ENCODE measurements at places on chromosomes 11 and 22.

GRCh38 chr11:132493801-132494200 is 1038.5 kb downstream of the OPCML start:
- DNase-seq = no peak

GRCh38 chr11:96228473-96228891 is 114.5 kb downstream of the MAML2 start:
- DNase-seq = no peak

DNA sequence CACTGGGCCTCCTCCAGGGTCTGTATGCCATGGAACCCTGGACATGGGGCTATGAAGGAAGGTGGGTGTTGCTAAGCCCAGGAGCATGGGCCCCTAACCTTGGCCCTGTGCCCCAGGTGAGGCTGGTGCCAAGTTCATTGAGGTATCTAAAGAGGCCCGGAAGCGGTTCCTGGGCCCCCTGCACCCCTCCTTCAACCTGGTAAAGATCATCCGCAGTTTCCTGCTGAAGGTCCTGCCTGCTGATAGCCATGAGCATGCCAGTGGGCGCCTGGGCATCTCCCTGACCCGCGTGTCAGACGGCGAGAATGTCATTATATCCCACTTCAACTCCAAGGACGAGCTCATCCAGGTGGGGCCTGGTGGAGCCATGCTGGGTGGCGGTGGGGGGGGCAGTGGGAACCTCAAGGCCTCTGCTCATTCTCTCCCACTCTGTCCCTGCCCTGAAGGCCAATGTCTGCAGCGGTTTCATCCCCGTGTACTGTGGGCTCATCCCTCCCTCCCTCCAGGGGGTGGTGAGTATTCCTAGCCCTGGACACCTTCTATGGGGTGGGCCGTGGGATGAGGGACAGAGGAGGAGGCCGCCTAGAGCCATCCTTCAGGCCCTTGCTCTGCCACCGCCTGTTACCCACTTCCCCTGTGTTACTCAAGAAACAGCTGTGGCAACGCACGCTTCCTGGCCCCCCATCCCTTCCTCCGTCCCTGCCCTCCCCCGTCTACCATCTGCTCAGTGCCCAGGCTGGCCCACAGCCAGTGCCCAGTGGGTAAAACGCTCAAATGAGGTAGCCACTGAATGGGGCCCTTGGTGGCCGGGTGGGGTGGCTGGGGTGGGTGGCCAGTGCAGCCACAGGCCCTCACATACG is 3.0 kb downstream of the PNPLA2 start:
- DNase-seq = peak; percentile 43

GRCh38 chr11:62553080-62553838 is 6.7 kb upstream of the AHNAK start:
- DNase-seq = peak; percentile 92

- DNase-seq = no peak
Observed at GRCh38 chr11:1111545-1112212, 37.0 kb downstream of the MUC2 start.

- no peak for DNase-seq
Observed at GRCh38 chr11:16841984-16842383, 103.5 kb downstream of the C11orf58 start.

DNA sequence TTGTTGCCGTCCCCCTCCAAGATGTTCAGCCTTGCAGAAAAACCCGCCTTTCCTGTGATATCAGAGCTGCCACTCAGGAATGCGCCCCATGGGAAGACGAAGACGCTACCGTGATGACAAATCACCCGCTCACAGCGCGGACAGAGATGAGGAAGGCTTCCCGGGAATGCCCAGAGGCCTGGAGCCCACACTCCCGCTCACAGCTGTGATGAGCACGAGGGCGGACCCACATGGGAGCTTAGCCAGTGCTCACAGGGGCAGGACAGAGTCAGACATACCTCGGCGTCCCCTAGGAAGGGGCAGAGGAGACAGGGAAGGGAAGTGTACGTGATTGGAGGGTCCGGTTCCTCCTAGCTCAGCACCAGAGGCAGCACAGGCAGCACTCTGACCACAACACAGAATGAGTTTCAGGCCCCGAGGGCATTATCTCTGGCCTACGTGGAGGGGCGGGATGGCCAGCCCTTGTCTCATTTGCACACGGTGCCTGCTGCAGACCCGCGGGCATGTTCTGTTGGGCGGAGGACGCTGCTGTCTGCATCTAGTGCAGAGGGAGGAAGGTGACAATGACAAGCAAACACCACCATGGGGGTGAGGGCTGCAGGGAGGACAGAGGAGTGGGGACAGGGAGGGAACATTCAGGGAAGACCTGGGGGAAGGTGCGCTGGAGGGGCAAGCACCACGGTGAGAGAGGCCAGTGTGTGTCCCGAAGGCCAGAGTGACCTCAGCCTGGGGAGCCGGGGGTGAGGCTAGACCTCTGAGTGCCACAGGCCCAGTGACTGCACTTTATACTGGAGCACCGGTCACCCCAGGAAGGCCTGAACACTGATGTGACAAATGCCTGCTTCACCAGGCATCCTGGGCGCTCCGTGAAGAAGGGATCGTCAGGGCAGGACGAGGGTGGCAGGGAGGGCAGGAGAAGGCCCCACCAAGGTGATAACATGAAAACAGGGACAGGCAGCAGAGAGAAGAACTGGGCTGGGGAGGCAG is 79.6 kb downstream of the CELSR1 start:
- DNase-seq = no peak

- DNase-seq = no peak
Observed at GRCh38 chr22:47033648-47034000, 271.2 kb downstream of the TBC1D22A start.

GRCh38 chr22:42635531-42635930 is 4.9 kb downstream of the ATP5MGL start:
- peak; percentile 17 for DNase-seq

- DNase-seq = no peak
Observed at GRCh38 chr11:67671211-67671520, 3.3 kb downstream of the ALDH3B2 start.

DNA sequence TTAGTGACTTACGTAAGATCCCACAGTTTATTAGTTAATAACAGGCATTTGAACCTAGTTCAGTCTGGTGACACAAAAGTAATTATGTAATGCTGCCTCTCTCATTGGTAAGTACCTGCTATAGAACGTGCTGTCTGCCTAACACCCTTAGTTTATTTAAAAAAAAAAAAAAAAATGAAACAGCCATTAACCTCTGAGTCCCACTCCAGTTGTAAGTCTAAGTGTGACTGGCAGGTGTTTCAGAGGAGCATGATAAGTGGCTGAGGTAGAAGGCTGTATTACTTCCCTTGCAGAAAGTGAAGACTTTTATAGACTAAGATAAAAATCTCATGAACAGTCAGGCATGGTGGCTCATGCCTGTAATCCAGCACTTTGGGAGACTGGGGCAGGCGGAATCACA is 140.5 kb downstream of the TRIM44 start:
- no peak for DNase-seq
